ENCODE measurements at places on chromosomes 2 and 18.

GRCh38 chr2:153823880-153824279 is 47.8 kb upstream of the GALNT13 start:
- DNase-seq, result no peak

- no peak for DNase-seq
Measured at GRCh38 chr2:30807249-30807648, at the start of gene CAPN13. Gene CAPN13, minus strand, starts transcription at chr2:30807446. Its CDS starts 20,121 bp downstream, at chr2:30787325.

DNA sequence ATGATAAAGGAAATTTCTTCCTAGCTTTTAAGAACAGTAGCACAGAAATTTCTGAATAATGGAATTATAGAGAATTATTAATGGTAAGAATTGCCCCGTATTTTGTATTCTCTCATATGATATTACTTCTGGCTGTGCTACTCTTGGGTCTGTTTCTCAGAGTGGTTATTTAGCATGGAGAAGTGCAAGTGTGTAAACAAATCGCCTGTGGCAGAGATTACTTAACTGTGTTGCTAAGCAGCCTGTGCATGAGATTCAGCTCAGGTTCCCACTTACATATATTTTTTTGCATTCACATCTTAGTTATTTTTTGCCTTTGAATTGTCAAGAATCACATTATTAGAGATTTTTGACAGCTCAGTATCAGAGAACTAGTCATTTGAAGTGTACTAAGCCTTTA is 80.1 kb upstream of the NFATC1 start:
- DNase-seq, result no peak

GRCh38 chr2:60309941-60310660 is 243.4 kb downstream of the BCL11A start:
- no peak for DNase-seq

DNA sequence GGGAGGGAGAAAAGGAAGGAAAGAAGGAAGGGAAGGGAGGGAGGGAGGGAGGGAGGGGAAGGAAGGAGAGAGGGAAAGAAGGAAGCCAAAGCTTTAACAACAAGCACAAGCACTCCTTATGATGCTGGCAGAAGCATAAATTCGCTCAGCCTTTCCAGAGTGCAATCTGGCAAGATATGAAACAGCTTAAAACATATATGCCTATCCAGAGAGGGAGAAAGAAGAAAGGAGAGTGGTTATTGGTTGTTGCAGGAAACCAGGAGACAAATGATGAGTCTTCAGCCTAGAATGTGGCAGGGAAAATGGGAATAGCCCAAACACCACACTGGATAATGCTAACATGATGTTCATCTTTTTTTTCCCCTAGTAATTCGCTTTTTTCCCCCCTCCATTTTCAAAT is 64.0 kb downstream of the STPG4 start:
- no peak for DNase-seq

- no peak for DNase-seq
Measured at GRCh38 chr2:189999661-190000060, 62.9 kb downstream of the MSTN start.

DNA sequence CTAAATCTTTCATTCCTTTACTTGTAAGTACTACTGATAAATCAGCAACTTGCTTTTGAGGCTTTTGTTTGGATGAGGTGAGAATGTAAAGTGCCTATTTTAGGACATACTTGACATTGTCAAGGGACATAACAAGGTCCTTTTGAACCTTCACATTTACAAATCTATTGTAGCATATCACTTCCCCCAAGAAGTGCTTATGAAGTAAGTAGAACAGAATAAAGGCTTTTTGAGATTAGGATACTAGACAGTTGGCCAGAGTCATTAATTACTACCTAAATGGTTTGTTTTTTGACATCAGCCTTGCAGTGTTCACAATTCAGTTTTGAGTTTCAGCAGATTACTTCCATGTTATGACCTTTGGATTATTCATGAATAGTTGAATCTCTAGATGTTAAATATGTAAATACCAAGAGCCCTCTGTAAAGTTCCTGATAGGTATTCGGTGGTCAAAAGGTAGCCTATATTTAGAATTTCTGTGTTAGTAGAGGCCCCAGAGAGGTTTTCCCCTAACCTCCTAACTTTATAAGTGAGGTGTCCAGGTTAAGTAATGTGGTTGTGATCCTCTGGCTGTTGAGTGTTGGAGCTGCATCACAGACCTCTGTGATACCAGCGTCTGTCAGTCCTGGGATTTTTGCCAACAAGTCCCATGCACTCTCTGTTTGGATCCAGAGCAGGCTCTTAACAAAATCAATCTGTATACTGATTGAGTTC is 67.2 kb downstream of the LCLAT1 start:
- DNase-seq, result no peak

DNA sequence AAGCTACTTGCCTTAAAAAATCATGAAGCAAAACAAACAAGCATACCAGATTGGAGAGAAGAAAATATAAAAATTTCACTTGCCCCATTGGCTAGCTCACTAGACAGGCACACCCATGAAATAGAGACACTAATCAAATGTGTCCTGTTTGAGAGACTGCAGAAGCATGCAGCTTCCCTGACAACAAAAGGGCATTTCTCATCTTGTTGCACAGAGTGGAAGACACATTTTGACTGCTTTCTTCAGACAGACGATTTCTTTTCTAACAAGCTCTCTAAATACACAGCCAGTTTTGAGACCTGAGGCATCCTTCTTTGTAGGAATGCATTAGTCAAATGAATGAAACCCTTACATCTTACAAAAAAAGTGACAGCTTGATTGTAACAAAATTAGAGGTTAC is 1558.6 kb upstream of the NXPH2 start:
- DNase-seq, result no peak

DNA sequence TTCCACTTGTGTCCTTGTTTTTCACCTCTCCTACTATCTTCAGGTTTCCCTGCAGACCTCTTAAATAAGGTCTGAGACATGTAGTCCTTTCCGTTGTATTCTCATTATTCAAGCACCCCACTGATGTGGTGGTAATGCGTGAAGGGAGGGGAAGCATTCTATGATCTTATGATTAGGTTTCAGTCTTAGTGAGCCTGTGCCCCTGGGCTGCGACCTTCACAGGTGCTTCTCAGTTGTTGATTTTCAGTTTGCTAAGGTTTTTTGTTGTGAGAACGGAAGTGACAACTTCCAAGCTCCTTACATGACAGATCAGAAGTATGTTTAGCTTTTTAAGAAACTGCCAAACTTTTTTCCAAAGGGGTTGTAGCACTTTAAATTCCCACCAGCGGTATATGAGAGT is 41.3 kb downstream of the VPS54 start:
- no peak for DNase-seq

GRCh38 chr2:219697811-219698747 is 70.6 kb downstream of the SLC4A3 start:
- no peak for DNase-seq

DNA sequence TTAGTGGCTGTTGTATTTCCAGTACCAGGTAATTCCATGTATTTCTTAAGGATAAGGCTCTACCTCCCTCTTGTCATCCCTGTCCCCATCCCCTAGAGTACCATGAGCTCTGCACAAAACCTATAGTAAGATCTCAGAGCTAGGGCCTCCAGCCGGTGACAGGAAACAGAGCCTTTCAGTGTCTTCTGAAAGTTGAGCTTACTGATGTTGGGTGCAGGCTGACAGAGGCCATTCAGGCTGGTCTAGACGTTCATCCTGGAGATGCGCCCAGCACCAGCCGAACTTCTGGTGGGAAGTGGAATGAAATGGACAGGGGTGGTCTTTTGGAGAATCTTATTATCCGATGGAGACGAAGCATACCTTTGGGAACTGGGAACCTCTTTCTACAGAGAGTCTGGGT is 16.7 kb upstream of the LYPD6B start:
- no peak for DNase-seq

GRCh38 chr18:12336887-12337286 is 28.8 kb downstream of the TUBB6 start:
- DNase-seq, result no peak

DNA sequence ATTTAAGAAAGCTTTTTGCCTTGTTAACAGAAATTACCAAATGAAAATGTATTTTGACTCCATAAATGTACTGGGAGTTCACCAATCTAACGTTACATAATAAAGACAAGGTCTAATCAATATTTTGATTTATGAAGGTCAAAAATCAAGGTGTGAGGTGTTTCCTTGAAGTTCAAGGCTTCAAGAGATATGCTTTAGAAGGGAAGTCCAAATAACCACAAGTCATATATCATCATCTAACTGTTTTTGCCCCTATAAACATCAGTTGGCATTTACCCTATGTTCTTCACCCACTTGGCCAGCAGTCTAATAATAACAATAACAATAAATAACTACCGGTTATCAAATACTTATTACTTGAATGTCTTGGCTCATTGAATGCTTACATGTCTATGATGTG is 196.1 kb upstream of the ID2 start:
- DNase-seq, result no peak

DNA sequence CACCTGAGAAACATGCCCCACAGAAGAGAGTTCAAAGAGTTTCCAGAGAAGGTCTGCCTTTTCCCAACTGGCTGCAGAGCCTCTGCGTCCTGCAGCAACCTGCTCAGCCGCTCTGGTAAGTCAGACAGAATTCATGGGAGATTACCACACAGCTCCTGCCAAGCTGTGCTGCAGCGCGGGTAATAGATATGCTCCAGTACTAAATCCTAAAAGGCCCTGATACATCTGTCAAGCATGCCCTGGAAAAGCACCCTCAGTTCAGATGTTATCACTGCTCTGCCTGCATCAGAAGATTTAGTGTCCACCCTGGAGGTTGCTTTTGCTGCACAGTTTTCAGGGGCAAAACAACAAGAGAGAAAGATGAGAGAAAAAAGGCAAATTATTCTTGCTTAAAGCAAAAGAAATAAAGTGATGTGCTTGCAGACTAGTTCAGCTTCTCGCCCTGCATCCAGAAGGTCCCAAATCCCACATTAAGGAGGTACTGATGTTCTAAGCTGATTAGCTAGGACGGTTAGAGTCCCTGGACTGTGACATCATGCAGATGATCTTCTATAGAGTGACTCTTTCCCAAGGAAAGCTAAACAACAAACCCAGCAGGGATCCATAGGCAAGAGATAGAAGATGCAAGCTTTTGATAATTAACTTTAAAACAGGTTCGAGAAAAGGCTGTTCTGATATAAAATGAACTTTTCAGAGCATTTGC is 488.6 kb downstream of the BCL11A start:
- DNase-seq, result no peak

DNA sequence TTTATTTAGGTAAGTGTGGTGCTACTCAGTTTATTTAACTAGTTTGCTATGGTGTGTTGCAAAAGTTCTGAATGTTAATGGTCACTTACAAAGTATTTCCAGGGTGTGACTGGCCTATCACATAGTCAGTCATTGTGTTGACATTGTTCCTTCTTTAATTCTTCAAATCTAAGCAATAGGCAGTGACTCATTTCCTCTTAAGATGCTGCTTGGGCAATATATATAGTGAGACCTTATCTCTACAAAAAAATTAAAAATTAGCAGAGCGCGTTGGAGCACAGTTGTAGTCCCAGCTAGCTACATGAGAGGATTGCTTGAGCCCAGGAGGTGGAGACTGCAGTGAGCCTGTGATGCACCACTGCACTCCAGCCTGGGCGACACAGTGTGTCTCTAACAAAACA is 5.8 kb upstream of the CCDC88A start:
- DNase-seq, result no peak

DNA sequence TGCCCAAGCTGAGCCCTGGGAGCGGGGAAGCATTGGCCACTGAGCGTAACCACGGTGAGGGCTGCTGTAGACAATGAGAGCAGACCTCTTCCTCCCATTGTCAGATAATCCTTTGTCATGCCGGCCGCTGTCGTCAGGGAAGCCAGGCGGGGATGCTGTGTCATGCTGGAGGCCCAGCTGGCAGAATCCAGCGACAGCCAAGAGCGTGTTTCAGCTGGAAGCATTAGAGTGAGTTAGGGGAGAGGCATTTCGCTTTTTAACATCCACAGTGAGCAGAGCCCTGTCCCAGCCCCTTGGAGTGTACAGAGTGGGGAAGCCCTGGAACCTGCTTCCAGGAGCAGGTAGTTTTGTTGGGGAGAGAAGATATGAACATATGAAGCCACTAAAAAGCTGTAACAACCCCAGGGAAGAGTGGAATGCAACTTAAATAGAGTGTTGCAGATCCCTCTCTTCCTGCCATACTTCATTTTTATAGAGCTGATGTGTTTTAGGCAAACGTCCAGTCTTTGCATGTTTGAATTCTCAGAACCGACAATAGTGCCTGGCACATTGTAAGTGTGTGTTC is 7.0 kb downstream of the CTIF start:
- no peak for DNase-seq

DNA sequence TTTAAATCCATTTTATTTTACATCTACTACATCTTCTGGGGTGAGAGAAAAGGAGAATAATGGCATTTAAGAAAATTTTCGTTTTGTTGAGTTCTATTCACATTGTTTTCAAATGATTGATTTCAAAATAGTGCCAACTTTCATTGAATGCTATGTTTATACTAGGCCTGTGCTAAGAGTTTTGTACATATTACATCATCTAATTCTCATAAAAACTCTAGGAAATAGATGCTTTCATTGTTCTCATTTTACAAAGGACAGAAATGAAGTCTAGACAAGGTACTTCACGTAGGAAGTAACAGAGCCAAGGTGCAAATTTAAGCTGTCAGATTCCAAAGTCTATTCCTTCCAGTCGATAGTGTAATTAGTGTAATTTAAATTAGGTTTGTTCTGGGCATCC is 402.8 kb upstream of the UBE2E3 start:
- no peak for DNase-seq

GRCh38 chr2:48617618-48618017 is at the start of gene GTF2A1L:
Gene GTF2A1L, plus strand, starts transcription at chr2:48617856. Its CDS starts 19 bp downstream, at chr2:48617875.
- no peak for DNase-seq

GRCh38 chr2:23404426-23404825 is 19.4 kb downstream of the KLHL29 start:
- no peak for DNase-seq

DNA sequence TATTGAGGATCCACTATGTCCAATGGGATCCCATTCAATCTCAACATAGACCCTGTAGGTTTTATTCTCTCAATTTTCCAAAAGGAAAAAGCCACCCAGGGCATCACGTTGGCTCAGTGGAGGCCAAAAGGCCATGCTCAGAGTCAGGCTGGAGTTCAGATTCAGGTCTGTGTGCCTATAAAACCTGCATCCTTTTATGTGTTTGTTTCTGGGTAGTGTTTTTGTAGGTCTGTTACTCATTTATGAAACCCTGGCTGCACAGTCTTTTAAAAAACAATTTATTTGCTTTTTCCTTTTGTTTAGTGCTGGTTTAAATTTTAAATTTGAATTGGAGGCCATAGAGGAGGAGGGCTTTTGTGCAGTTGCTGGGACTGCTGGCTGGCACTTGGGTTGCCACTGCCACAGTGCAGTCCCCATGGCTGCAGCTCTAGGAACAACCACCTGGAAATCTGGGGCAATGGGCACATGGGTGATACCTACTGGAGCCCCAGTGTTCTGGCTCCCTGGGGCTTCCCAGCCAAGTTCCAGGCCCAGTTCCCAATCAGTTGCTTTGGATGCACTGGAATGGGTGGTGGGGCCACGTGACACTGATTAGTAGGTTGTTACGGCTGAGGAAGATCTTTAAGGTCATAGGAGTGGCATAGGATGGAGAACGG is 31.3 kb downstream of the IL1R2 start:
- no peak for DNase-seq

DNA sequence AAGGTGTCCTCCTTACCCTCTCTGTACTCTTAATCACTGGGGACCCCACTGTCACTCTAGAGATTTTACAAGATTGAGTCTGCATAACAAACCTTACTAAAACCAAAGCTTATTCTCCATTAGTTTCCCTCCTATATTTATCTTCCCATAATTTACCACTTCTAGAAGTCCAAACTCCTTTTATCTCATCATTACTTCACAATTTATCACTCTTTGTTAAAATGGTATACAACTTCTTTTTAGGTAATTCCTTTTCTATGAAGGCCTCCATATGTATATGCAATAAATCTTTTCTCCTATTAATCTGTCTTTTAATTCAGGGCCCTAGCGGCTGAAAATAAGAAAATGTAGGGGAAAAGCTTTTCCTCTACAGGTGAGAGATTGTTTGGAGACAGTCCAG is 152.4 kb downstream of the MSH2 start:
- no peak for DNase-seq

Data from stimulated activated CD8-positive, alpha-beta memory T cell treated with anti-CD3 and anti-CD28 coated beads, Interleukin-4, amount 100 ng/mL, for 4 hours (primary cell).